SIG-M5 (cell line): ENCODE measurements at places on chromosomes 7 and 10.

DNA sequence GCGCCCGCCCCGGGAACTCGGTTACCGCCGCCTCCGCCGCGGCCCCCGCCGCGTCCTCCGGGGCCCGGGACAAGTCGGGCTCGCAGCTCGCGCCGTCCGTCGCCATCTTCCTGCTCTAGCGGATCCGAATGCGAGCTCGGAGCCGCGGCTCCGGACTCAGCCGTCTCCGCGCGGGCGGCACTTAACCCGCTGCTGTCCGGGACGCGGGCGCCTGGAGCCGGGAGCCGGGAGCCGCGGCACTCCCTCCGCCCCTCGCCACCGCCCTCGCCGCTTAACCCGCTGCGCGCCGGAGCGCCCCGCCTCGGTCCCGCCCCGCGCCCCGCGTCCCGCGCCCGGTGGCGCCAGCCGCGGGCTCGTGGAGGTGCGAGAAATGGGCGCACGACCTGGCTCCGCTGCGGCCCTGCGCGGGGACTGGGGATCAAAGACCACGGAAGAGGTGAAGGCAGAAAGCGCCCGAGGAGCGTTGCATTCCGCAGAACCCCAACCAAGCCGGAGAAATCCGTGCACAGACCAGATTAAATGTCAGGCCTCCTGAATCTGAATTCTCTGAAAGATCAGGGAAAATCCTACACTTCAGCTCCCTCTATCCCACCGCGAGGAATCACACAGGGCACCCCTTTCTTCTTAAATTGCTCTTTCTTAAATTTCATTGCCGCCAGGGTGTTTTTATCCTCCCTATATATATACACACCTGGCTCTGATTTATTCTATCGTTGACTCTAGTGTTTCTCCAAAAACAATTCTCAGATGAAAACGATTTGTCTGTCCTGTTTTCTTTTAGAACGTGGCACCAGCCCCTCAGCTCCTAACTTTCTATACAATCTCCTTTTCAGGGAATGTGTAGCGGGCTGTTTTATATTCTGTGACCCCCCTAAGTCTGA is at the start of gene CTTNBP2:
TSS of gene CTTNBP2 (minus strand) at position 132 of the 881 bp plus-strand sequence. CDS start at position 106, 26 bp downstream.
- no peak for DNase-seq

GRCh38 chr10:35577926-35578617 is 27.1 kb upstream of the GJD4 start:
- DNase-seq, result no peak

GRCh38 chr10:58220769-58221451 is 46.8 kb downstream of the IPMK start:
- DNase-seq, result no peak

GRCh38 chr7:131935180-131935579 is 378.8 kb upstream of the PODXL start:
- no peak for DNase-seq

DNA sequence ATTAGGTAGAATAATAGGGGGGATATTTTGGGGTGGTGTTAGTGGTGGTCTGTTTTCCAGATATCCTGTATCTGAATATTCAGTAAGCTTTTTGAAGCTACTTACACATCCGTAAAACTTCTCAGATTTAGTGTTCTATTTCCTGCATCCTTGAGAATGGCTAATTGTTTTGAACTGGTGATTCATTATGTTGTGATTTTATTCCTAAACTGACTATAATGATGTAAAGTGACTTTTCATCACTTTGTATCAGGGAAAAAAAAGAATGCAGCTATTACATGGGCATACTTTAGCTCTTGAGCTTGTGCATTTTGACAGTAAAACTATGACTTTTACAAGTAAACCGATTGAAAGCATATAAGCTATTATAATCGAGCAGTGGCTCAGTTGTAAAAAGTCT is 18.2 kb downstream of the WAC start:
- DNase-seq, result no peak

DNA sequence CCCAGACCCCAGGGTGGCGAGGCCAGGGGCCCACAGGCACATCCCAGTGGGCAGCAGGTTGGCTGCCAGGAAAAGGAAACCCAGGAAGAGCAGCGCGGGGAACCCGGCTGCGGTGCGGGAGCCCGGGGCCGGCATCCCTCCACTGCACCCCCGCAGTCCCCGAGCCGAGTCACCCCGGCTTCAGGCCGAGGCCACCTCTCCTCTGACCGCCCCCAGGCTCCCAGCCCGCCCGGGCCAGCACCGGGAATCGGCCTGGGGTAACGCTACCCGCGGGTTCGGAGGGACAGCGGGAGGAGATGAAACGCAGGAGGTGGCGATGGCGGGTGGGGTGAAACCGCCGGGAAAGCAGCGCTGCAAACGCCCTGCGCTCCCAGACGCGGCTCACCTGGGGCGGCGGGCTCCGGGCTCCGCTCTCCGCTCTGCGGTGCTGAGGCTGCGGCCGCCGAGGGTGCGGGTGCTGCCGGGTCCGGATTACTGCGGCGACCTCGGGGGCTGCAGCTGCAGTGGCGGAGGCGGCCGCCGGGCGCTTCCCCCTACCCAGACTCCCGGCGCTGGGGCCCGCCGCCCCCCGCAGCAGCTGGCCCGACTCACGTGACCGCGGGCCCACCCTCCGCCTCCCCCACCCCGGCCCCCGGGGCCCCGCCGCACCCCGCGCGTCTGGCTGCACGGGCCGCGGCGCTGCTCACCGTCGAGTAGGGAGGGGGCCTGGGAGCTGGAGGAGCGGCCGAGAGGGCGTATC is at the start of gene SCRN1:
TSS of gene SCRN1 (minus strand) at position 545 of the 739 bp plus-strand sequence. CDS start 20,734 bp downstream, outside the sequence.
- DNase-seq, result no peak

- no peak for DNase-seq
These were observed 196.0 kb upstream of the IMMP2L start for GRCh38 chr7:111758332-111758731.

DNA sequence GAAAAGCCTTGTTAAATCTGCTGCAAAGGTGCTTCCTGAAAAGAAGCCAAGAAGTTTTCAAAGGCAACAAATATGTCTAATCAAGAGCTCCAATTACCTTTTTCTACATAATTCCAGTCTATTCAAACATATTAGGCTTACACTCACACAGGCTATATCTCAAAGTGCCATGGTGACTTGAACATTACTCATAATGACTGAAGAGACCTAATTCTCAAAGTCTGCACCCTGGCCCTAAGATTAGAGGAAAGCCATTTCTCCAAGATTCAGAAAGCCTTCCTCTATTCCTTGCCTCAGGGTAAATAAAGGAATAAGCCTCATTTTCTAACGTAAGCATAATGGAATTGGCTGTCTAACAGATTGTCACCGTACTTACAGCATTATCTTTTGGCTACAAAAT is 78.3 kb upstream of the THSD7A start:
- DNase-seq, result no peak

DNA sequence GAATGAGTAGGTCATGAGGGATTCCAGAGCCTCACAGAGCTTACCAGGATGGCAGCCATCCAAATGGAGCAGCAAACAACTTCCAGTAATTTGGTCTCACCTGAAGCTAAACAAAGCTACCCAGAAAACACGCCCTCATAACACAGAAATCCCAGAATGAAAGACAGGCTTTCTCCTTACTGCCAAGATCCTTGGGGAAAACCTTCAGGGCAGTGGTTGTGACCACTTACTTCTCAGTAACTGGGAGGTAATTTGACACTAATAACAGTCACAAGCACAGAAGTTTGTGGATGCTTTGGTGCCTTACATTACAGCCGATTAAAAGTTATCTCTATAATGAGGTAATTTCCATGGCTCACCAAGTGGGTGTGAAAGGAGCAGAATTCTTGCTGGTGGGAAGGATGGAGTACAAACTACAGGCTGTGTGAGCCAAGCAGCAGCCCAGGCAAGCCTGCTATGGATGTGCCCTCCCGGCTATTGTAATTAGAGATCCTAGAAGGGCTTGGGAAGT is 10.4 kb downstream of the WDR91 start:
- no peak for DNase-seq

- no peak for DNase-seq
These were observed 204.3 kb downstream of the PLXNA4 start for GRCh38 chr7:132371948-132372347.

DNA sequence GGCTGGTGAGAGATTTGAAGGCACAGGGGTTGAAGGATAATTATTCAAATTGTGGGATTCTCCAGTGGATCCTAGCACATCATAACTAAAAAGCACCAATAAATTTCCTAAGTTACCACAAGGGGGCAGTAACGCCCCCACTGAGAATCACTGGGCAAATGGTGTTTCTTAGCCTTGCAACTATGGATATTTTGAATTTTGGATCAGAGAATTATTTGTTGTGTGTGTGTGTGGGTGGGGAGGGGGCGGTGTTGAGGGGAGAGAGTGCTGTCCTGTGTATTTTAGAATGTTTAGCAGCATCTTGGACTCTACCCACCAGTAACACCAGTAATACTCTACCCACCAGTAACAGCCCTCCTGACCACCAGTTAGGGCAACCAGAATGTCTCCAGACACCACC is 63.3 kb upstream of the PRKG1 start:
- no peak for DNase-seq

GRCh38 chr7:35355199-35355598 is 101.3 kb upstream of the TBX20 start:
- no peak for DNase-seq

GRCh38 chr10:12432402-12433189 is 83.2 kb downstream of the CAMK1D start:
- DNase-seq, result no peak

DNA sequence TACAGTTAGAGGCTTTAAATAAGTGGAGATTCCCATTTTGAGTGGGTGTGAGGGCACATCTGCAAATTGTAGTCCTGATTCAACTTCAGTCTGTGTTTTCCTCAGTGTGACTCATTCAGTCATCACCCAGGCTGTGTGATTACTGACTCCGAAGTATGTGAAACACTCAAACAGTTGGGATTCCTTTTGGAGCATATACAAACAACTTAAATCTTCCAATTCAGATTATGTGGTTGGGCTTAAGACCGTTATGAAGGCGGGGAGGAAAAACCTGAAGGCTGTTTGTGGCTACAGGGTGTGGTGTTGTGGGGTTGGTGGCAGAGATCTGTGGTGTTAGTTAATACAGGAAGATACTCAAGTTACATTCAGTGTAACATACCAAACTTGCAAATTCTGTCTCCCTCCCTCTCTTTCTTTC is 259.7 kb upstream of the FERD3L start:
- DNase-seq, result no peak

GRCh38 chr10:112275512-112276245 is 7.5 kb upstream of the TECTB start:
- DNase-seq, result no peak

DNA sequence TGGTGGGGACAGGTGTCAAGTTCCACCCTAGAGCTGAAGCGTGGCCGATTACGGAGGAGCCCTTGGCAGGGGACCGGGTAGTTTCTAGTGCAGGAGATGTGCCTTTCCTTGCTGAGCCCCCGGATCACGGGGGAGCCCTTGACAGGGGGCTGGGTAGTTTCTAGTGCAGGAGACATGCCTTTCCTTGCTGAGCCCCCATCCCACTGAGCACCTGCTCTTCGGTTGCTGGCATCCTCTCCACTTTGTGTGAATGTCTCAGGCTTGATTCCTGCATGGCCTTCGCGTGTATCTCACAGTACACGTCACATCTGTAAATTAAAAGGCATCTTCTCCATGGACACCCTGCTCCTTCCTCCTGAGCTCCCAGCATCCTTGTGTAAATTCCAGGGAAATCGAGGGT is 263.5 kb downstream of the ADARB2 start:
- DNase-seq, result no peak

DNA sequence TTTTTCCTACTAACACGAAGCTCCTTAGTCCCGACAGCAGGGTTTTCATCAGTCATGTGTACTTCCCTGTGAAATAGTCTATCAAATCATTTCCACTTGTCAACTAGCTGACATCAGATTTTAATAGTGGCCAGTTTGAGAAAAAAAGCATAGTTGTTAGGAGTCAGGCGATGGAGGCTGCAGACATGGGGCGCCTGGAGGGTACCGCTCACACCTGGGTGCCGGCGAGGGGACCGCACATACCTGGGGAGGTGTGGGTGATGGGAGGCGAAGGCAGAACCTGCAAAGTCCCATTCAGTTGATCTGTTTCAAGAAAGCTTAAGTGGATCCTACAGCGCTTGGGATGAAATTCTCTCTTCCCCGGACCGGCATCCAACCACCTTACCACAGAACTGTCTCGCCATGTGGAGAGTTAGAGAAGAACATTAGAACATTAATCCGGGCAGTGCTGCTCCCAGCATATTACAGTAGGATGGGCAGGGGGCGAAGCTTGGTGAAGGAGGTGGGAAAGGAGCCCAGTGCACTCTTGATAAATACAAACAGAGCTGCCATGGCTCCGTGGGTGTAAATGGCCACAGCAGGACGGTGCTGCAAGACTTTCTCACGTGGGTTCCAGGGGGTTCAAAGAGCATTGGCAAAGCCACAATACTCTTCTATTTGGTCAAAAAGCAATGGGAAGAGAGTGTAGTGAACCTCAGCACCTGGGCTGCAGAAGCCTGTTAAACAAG is 24.2 kb downstream of the ADARB2 start:
- DNase-seq, result no peak

- no peak for DNase-seq
These were observed 55.1 kb downstream of the FAM53B start for GRCh38 chr10:124688889-124689670.

DNA sequence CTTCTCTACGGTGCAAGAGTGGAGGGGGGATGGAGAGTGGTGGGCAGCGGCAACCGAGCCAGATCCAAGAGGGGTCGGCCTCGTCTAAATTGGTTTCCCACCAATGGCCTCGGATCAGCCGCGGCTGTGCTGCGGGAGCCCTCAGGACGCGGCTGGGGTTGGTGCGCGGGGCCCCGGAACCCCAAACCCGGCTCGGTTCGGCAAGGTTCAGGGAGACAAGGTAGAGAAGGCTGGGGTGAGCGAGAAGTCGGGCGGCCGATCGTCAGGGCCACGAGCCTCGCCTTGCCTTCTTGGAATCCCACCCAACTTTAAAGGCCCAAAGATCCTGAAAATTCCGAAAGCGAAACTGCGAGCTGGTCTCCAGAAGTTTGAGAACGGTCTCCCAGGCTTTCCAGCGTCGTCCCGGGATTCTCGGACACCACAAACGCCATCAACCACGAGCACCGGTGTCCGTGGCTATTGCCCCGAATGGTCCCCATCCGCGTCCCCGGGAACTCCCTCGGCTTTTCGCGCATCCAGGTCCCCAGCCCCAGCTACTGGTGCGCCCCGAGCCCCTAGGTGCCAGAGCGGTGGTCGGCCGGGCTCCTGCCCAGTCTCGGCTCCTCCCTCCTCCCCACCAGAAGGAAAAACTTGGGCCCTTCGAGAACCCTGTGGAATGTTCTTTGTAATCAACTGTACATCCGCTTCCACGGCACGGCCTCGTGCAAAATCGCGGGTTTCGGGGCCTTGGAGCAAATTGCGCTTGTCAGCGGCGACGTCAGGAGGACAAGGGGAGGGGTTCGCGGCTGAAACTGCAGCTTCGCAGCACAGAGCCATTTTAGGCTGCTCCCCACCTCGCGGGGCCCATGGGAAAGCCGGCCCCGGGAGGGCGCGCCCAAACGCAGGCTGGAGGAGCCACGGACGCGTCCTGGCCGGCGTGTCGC is 3.2 kb downstream of the SFMBT2 start:
- no peak for DNase-seq
